ENCODE measurements at places on chromosomes 7 and 10. TPM values are rescaled to one million over a fixed set of nuclear protein-coding genes. Genes with fewer than 3 reads are reported as not detected.

DNA sequence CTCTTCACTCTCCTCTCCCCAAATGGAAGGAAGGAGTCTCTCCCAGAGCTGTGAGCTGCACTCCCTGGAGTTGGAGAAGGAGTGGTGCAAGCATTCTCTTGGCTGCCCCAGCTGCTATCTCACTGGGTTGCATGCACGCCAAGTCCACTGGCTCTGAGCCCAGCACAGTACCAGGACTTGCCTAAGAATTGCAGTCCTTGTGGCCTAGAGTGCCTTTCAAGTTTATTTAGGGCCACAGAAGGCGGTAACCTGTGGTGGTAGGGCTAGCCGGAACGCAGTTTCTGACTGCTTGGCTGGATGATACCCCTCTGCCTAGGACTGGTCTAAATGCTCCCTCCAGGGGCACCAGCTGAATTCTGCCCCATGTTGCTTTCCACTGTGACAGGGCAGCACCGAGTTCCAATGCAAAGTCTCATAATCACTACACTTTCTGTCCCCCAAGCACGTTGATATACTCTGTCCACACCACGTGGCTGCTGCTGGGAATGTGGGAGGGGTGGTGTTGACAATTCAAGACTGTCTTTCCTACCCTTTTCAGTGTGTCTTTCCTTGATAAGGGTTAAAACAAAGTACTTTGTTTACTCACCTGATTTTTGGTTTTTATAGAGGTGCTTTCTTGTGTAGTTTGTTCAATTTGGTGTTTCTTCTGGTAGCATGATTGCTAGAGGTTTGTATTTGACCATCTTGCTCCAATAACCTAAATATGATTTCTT is 57.0 kb downstream of the PHTF2 start:
- DNase-seq = no peak

- no peak for DNase-seq
Observed at GRCh38 chr7:117587931-117588330, 108.1 kb downstream of the CFTR start.

DNA sequence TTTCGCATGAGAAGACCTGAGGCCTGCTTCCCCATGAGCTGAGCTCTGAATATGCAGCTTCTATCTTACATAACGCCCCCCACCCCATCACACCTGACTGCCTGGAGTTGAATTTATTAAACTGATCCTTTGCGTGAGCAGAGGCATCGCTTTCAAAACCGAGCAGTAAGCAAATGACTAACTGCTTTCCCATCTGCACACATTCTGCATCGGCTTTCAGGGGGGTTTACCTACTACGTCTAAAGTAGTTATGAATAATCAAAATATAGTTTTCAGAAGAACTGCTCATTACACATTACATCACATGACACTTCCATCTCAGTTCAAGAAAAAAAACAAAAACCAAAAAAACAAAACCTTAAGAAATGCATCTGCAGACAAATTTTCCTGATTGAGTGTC is 54.7 kb upstream of the EGR2 start:
- DNase-seq = no peak

DNA sequence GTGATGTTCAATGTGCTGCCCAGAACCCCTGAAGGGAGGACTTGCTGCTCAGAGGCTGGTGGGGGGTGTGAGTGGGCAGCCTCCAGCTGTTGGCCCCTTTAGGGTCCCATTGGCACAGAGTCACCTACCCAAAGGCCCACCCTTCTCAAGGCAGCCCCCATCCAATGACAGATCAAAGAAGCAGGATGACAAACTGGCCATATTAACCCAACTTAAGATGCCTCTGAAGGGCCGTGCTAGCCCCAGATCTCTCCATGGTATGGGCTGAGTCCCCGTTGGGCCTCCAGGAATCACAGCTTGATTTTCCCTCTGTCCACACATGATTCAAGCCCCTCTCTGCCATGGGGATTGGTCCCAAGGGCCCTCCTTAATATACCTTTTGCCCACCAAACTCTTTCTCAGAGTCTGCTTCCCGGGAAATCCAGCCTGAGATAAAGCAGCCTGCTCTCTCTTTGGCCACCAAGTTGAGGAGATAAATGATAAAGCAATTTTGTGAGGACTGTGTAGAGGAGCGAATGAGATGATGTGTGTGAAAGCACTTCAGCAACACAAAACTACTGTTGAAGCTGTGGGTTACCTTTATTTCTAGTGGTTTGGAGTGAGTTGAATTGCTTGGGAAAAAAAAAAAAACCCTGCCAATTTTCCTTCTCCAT is 38.2 kb upstream of the C10orf71 start:
- no peak for DNase-seq

- DNase-seq = no peak
Observed at GRCh38 chr7:132650498-132650897, 74.2 kb upstream of the PLXNA4 start.

DNA sequence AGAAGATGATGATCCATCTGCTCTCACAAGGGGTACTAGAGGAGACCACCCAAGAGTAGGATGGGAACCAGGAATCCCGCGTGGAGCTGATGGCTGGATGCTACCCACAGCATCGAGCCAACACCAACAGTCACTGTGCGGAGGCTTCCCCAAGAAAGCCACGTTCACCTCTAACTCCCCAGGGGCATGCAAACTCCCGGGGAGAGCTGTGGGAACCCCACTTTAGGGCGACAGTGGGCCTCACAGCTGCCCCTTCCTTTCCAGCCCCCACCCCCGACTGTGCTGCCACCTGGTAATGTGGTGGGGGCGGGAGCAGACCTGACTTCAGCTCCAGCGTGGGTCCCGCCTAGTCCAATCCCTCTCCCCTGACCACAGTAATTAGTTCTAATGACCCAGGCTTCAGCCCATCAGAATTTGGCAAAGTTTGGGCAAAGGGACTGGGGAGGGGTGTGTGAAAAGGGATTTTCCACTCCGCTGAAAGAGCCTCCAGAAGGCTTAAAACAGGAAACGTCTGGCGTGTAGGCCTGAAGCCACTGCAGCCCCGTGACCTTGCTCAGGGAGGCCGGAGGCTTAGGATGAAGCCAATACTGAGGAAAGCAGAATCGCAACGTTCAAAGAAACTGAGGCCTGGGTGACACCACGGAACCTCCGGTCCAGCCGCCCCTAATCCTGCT is 20.3 kb downstream of the ASB13 start:
- no peak for DNase-seq

GRCh38 chr10:128484041-128484440 is 357.8 kb upstream of the MKI67 start:
- no peak for DNase-seq

- no peak for DNase-seq
Observed at GRCh38 chr7:132244903-132245480, 331.3 kb downstream of the PLXNA4 start.

DNA sequence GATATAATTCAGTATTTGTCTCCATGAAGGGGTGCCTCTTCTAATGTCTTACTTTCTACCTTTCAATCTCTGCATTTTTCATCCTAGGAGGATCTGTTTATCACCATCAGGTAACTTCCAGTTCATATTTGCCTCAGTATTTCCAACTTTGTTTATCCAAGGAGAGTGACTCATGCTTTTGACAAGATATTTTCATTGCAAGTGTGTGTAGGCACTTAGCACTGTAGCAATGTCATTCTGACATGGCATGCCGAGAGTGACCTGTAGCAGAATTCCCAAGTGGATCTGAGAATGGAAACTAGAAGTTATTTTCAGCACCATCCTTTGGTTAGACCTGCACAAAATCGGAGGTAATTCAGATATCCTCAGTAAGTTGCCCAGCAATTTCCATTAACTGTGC is 129.9 kb downstream of the INHBA start:
- DNase-seq = no peak

GRCh38 chr7:99460651-99461050 is 5.3 kb downstream of the ATP5MF start:
- no peak for DNase-seq

GRCh38 chr7:137923380-137923779 is 76.6 kb upstream of the DGKI start:
- DNase-seq = no peak

DNA sequence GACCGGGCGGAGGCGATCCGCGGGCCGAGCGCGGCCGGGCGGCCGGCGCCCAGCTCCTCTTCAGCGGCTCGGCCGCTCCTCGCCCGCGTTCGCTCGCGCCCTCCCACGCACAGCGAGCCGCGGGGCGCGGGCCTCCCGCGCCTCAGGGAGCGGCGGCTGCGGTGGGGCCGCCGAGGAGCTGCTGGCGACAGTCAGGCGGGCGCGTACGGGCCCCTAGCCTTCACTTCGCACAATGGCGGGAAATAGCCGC is at the start of gene MCMBP:
Gene MCMBP, minus strand, starts transcription at position 234 of the 250 bp plus-strand sequence. CDS start 259 bp downstream, outside the sequence.
- no peak for DNase-seq

DNA sequence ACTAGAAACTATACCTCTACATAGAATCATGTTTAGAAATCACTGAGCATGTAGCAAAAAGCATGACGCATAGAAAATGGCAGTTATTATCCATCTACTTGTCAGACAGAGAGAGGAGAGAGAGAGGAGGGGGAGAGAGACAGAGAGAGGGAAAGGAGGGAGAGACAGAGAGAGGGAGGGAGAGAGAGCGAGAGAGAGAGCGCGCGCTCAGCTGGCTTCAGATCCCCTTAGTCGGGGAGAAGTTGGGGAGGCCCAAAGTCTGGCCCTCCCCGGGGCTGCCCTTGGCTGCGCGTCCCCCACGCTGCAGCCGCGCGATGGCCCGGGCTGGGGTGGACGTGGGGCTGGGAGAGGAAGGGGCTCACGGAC is 37.0 kb downstream of the CNPY1 start:
- no peak for DNase-seq

- DNase-seq = no peak
Observed at GRCh38 chr10:13830385-13830784, 243.6 kb downstream of the PRPF18 start.

DNA sequence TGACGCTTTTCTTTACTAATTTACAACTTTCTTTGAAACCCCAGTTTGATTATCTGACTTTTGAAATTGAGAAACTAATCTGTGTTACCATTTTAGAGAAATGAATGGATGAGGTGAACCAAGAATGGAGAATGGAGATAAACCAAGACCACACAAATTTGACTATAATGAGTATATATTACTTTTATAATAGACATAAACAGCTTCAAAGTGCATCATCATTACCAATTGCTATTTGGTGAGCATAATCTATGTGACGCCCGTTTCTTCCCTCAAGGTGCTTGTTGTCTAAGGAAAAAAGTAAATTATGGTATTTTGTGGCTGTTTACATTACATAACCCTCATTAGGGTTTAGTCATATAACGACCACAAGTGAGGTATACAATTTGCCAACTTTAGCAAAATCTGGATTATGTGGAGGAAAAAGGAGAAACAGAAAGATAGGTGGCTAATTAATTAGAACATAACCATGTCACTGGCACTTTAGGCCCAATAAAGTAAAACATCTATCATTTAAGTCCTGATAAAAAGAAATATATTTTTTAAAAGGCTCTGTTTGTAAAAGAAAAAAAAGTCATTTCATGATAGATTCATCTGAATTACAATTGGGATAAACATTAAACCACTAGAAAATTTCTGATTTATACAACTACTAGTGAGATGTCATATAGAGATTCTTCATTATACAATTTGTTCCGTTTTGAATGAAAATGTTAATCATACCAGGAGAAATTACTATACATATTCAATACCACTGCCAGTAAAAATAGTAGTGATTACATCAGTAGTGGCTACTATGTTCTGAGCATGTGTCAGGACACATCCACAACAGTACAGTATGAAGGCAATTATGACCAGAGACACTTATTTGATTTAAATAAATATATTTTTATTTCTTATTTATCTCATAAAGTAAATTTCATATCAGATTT is 118.2 kb upstream of the FAM133B start:
- DNase-seq = no peak

DNA sequence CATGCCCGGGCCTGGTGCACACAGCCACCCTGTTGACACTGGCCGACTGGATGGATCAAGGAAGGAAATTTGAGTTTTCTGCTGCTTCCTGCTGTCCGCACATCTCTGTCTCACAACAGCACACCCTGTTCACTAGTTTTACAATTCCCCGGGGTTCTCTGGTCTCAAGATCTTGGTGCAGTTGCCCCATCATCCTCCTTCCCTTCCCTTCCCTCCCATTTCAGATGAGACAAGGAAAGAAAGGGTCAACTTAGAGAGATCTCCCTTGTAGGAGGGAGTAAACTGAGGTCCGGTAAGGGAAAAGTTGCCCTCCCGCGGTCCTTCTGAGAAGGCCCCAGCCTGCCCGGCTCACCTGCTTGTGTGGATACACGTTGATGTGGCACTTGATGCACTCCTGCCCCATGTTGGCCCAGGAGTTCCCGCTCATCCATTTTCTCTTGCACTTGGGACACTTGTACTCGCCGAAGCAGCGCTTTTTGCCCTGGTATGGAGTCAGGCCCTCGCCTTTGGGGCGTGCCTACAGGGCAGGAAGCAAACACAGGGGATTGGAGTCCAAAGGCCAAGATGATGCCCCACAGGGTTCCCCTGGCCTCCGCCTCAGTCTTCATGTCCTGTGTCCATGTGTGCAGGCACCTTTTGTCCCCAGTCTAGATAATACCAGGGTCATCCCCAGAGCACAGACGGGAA is 46.8 kb downstream of the PPIF start:
- peak; percentile 58 for DNase-seq

The PRKCQ gene
- 0.15 TPM for total RNA-seq

The THNSL1 gene
- 3.0 TPM for total RNA-seq

The AKR1C3 gene
- total RNA-seq = 0.50 TPM

The ADCYAP1R1 gene
- not detected for total RNA-seq

The PTF1A gene
- total RNA-seq = not detected

The HOXA9 gene
- not detected for total RNA-seq

The IFIT2 gene
- total RNA-seq = 3.3 TPM

The TFEC gene
- 0.17 TPM for total RNA-seq

The EEF1AKMT2 gene
- total RNA-seq = 16.7 TPM

The KIAA1549 gene
- total RNA-seq = 9.2 TPM

The PILRA gene
- 0.92 TPM for total RNA-seq

The KLF6 gene
- total RNA-seq = 330 TPM

The MYH16 gene
- total RNA-seq = not detected

The IL6 gene
- 0.45 TPM for total RNA-seq

The NEUROD6 gene
- not detected for total RNA-seq
